AG09319 (cell line): ENCODE measurements at places on chromosomes 6 and 20.

- DNase-seq: no peak
Measured at GRCh38 chr20:54103067-54103761, 32.8 kb upstream of the BCAS1 start.

GRCh38 chr20:41408986-41409385 is 42.4 kb upstream of the EMILIN3 start:
- DNase-seq: no peak

DNA sequence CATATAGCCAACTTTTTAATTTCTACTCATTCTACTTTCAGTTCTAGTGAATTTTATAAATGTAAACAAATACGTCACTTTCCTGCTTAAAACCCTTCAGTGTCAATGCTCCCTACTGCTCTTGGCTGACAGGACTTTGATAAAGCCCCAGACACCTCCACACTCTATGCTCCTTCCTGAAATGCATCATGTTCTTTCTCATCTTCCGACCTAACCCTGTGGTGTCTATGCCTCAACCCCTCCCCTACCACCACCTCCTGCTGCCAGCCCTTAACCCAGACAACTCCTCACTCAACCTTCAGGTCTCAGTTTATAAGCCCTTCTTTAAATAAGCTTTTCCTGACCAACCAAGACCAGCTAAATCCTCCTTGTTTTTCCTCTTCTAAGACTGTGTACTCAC is 19.1 kb downstream of the TLDC2 start:
- DNase-seq: no peak

- DNase-seq: no peak
Measured at GRCh38 chr20:62989201-62989601, 17.6 kb downstream of the BHLHE23 start.

GRCh38 chr6:20021795-20022194 is 184.6 kb downstream of the ID4 start:
- no peak for DNase-seq

- no peak for DNase-seq
Measured at GRCh38 chr6:36703982-36704381, 6.4 kb downstream of the RAB44 start.

- no peak for DNase-seq
Measured at GRCh38 chr20:44800391-44801046, 9.8 kb downstream of the RIMS4 start.

DNA sequence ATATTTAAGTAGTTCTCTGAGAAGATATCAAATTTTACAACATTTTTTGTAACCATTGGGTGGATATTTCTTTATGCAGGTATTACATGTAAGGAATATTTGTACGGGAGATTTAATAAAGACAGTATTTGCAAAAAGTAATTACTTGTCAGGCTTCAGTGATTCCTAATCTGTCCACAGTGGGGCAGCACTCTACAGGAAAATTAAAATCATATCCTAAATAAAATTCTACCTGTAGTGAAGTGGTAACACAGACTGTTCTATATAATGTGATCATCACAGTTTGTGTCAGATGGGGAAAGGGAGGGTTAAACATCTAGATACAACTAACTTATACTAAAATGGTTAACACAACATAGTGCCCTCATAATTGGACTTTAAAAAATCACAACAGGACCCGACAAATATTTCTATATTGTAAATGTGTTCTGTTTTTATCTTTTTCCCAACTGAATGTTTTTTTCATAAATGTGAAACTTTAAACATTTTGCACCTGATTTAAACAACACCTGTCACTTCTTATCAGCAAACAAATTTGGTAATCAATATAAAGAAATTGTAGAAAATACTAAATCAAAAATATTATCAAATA is 145.6 kb upstream of the MANEA start:
- DNase-seq: no peak

- DNase-seq: no peak
Measured at GRCh38 chr20:17513939-17514338, 17.2 kb downstream of the BFSP1 start.

GRCh38 chr6:118198746-118199145 is 291.7 kb downstream of the SLC35F1 start:
- no peak for DNase-seq

DNA sequence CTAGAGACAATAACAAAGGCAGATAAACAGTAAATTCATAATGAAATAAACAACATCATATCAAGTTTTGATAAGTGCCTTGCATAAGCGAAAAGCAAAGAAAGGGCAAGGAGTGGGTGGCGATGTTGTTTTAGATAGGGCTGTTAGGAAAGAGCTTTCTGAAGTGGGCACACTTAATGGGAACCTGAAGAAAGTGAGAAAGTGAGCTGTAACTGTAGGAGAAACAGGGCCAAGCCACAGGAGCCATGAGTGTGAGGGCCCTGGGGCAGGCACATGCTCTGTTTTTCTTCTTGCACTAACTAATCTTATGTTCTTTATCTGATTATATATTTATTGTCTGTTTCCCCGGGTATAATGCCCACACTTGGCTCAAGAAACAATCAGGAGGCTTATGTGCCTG is 193.4 kb upstream of the SUPT3H start:
- no peak for DNase-seq

DNA sequence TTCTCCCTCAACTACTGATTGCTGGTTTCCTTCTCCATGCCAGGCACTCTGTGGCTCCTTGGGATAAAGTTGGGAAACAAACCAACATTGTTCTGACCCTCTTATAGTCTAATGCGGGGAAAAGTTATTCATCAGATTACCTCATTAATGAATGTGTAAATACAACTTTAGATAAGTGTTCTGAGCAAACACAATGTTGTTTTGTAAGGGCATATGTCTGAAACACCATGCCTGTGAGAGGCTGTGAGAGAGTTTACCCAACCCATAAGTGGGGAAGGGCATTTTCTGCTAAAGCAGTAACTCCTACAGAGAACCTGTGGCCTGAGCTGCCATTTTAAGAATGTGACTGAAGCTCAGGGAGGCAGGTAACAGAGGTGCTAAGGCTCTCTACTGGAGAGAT is 283.5 kb downstream of the KHDC1L start:
- DNase-seq: no peak

GRCh38 chr6:45411959-45412358 is 34.2 kb upstream of the SUPT3H start:
- DNase-seq: no peak

- no peak for DNase-seq
Measured at GRCh38 chr20:21154692-21155091, 28.8 kb downstream of the KIZ start.

DNA sequence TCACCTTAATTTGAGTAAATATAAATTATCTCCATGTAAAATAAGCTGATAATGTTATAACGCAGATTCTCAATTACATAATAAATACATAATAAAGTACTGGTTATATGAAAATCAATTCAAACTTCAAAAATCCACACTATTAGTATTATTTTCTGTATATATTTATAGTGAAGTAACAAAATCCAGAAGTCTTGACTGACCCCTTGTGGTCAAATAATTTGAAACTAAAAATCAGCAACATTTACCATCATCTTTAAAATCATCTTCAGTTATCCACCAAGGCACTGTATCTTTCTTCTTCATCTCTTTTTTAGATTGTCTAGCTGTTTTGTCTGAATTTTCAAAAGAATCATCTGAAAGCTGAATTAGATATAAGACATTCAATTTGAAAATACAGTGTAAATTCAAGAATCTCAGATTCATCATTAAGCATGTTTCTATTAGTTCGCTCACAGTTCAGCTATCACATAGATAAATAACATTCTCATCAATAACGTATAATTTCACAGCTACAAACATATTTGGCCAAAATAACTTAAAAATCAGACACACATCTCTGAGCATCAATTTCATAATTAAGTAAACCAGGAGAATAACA is 6.5 kb downstream of the CEP162 start:
- no peak for DNase-seq

DNA sequence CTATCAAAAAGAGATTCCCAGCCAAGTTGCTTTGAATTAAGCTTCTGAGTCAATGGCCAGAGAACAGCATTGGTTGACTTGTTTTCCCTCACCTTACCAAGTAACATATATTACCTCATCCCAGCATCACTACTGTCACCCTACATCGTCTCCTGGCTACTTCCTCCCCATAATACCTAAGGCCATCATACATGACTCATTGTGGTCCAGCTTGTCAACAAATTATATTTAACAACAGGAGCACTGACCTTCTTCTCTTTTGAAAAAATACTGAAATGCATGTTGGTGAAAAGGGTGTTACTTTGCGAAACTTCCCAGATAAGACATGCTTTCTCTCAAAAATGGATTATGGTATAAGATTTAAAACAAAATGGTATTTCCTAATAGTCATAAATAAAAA is 106.9 kb downstream of the TBX18 start:
- no peak for DNase-seq

- DNase-seq: peak; percentile 43
Measured at GRCh38 chr6:108921547-108922361, 73.5 kb downstream of the ARMC2 start.

- no peak for DNase-seq
Measured at GRCh38 chr6:23097566-23097965, 528.2 kb downstream of the HDGFL1 start.

DNA sequence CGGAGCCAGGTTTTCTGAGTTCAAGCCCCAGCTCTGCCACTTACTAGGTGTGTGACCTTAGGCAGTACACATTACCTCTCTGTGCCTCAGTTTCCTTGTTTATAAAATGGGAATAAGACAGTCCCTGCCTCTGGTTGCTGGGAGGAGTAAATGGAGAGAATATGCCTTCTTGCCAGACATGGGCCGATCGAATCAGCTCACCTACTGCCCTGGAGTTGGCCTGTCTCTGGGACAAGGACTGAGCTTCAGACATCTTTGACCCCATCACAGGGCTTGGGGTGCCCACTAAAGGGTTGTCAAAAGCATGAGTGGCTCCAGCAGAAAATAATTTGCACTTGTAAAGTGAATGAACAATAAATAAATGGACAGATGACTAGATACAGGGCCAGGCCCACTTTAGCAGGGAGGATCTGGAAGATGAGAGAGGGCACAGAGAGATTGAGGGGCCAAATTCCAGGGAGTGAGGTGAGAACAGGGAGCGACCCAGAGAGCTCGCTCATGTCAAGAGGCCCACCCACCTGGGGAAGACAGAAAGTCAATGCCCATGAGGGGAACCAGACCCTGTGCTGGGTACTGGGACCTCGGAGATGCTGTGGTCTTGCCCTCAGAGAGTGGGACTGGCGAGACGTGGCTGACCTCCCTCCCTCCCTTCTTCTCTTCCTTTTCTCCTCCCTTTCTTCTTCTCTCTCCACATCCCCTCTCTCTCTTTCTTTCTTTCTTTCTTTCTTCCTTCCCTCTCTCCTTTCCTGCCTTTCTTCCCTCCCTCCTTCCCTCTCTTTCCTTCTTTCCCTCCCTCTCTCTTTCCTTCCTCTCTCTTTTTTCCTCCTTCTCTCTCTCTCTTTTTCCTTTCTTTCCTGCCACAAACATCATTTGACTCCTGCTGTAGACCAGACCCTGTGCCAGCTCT is 3.9 kb upstream of the BPIFA2 start:
- DNase-seq: no peak

DNA sequence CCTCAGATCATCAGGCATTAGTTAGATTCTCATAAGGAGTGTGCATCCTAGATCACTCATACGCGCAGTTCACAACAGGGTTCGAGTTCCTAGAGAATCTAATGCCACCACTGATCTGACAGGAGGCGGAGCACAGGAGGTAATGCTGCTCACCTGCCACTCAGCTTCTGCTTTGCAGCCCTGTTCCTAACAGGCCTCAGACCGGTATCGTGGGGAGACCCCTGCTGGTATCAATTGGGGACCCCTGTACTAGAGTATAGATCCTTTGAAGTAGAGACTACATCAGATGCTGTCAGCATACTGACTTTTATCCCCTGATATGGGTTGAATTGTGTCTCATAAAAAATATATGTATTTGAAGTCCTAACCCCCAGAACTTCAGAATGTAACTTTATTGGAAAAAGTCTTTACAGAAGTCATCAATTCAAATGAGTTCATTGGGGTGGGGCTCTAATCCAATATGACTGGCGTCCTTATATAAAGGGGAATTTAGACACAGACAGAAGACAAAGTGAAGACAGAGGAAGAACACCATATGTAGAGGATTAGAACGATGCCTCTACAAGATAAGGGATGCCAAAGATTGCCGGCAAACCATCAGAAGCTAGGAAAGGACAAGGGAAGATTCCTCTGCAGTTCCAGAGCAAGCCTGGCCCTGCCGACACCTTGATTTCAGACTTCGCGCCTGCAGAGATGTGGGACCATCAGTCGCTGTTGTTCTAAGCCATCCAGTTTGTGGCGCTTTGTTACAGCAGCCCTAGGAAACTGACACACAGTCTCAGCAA is 104.4 kb upstream of the BTBD3 start:
- no peak for DNase-seq

GRCh38 chr6:37016995-37017394 is 11.5 kb downstream of the FGD2 start:
- DNase-seq: no peak

DNA sequence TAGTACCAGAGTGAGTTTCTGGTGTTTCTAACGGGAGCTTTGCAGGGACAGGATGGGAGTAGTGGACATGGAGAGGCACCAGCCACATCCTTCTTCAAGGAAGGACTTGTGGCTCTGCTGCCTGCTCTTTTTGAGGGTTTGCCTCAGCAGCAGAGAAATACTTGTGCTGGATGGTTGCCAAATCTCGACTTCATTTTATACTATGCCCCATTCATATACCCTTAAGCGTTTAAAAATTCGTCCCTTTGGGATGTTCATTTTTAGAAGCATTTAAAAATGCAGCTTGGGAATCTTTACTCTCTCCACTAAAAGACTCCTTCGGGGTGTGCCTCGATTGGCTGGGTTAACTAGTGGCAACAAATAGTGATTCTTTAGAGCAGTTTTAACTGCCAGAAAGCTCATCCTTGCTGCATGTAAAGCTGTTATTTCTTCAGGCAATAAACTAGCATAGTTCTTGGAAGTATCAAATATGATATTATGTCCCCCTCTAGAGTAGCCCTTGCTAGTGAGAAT is 126.5 kb upstream of the B3GAT2 start:
- no peak for DNase-seq

GRCh38 chr6:97440590-97441176 is 157.7 kb upstream of the MMS22L start:
- no peak for DNase-seq

DNA sequence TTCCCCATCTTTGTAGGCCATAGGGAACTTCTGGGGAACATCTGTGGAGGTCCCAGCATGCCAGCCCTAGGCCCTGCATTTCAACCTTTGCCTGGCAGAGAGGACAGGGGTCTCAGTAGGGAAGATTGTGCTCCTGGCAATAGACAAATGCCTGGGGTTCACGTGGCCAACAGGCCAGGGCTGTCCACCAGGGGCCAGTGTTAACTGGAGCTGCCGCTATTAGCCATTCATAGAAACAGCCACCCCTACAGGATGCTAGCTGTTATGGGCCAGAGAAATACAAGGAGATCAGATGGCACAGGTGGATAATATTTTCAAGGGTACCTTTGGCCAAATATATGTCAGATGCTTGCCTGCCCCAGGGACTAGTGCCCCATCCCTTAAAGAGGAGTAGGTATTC is 932.9 kb downstream of the QKI start:
- DNase-seq: no peak

DNA sequence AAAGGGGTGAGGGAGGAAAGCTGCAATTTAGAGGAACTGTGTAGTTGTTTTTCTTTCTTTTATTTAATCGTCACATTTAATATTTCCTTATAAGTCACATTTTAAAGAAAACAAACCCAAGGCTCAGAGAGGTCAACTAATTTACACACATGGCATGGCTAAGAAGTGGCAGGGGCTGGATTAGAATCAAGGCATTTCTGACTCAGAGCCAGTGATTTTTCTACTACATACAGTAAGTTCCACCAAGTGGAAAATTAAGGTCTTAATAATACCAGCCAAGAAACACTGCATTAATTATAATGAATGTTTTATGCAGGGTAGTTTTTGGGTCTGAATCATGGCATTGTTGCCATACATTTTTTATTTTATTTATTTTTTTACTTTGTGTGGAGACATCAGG is 607.7 kb upstream of the CITED2 start:
- no peak for DNase-seq
